Activated naive CD4-positive, alpha-beta T cell treated with anti-CD3 and anti-CD28 coated beads for 36 hours (primary cell): ENCODE measurements at places on chromosomes 5 and 9. TPM values are rescaled to one million over a fixed set of nuclear protein-coding genes. Genes with fewer than 3 reads are reported as not detected.

PCDH1 gene
- total RNA-seq: not detected

DNA sequence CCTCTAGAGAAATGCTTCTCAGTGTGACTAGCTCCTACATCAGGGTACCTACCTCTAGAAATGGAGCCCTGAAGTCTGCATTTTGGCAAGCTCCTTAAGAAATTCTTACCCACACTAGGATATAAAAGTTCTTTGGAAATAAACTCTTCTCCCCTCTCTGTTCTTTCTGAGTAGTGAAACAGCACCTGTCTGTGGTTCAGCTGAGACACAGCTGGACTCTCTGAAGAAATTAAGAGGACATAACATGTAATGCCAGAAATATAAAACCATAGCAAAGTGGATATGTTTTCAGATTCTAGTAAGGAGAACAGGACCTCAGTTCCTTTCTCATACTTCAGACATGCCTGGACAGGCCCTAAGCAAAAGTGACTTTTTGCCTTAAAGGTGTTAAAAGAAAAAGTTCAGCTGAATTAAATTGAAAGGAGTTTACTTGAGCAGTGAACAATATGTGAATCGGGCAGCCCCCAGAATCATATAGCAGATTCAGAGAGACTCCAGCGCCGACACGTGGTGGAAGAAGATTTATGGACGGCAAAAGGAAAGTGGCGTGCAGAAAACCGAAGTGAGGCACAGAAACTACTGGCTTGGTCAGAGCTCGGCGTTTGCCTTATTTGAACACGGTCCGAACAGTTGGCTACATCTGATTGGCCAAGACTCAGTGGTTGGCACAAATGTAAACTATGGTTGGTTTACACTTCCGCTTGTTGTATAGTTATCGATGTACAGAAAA, 64.5 kb downstream of the PRKACG start:
- H3K27me3 ChIP-seq: peaks cover 4% of the 10 kb centered on the region
- no peaks in the 10 kb centered on the region for H3K36me3 ChIP-seq
- peak; percentile 64 for DNase-seq
- peaks cover 40% of the 10 kb centered on the region for H3K4me1 ChIP-seq
- no peak overlapping the region for H3K4me3 ChIP-seq
- peak overlapping the region; percentile 7 for H3K27ac ChIP-seq

- no peak within 1 kb of the TSS for H3K27ac ChIP-seq
- H3K36me3 ChIP-seq: peaks cover 2% of the 10 kb centered on the region
- peak within 1 kb of the TSS; percentile 71 for H3K4me3 ChIP-seq
- DNase-seq: peak; percentile 43
- peaks cover 13% of the 10 kb centered on the region for H3K4me1 ChIP-seq
- peaks cover 62% of the 10 kb centered on the region for H3K27me3 ChIP-seq
These were observed at the start of gene GABRB2 for GRCh38 chr5:161546470-161547301. Gene GABRB2 (minus strand): TSS chr5:161546725. CDS start chr5:161546643, 82 bp downstream.

GRCh38 chr9:21465859-21466518, 16.1 kb downstream of the IFNE start:
- peaks cover 3% of the 10 kb centered on the region for H3K36me3 ChIP-seq
- H3K27ac ChIP-seq: no peak overlapping the region
- no peak overlapping the region for H3K4me3 ChIP-seq
- peaks cover 2% of the 10 kb centered on the region for H3K4me1 ChIP-seq
- H3K27me3 ChIP-seq: no peaks in the 10 kb centered on the region

- no peak overlapping the region for H3K27ac ChIP-seq
- no peaks in the 10 kb centered on the region for H3K36me3 ChIP-seq
- no peaks in the 10 kb centered on the region for H3K27me3 ChIP-seq
- H3K4me1 ChIP-seq: no peaks in the 10 kb centered on the region
- DNase-seq: no peak
These were observed 551.3 kb downstream of the TLE1 start for GRCh38 chr9:81137976-81138568.

GPSM1 gene
- 9.0 TPM for total RNA-seq

- H3K4me1 ChIP-seq: peaks cover 3% of the 10 kb centered on the region
- no peaks in the 10 kb centered on the region for H3K36me3 ChIP-seq
- peaks cover 6% of the 10 kb centered on the region for H3K27me3 ChIP-seq
- H3K4me3 ChIP-seq: peak overlapping the region; percentile 11
These were observed 168.6 kb downstream of the CARTPT start for GRCh38 chr5:71887680-71888079.

DNA sequence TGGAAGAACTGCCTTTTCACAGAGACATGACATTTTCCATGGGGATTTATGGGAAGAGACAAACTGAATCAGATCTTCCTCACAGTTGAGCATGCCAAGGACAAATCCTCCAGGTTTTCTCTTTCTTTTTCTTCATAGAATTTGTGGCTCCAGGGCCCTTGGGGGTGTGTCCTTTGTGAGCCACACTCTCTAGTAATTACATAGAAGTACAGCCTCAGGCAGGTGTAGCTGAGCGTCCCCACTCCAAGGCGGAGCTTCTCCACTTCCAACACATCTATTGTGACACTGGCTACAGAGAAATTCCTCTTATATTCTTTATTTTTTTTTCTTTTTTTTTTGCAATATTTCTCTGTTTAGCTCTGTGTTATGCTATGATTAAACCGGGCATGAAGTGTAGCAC, 420.5 kb upstream of the CD180 start:
- peaks cover 10% of the 10 kb centered on the region for H3K27me3 ChIP-seq
- H3K4me1 ChIP-seq: peaks cover 14% of the 10 kb centered on the region
- H3K27ac ChIP-seq: no peak overlapping the region
- DNase-seq: no peak
- H3K36me3 ChIP-seq: no peaks in the 10 kb centered on the region
- no peak overlapping the region for H3K4me3 ChIP-seq

- H3K27ac ChIP-seq: no peak overlapping the region
- H3K36me3 ChIP-seq: no peaks in the 10 kb centered on the region
- peaks cover 2% of the 10 kb centered on the region for H3K27me3 ChIP-seq
- no peaks in the 10 kb centered on the region for H3K4me1 ChIP-seq
- no peak overlapping the region for H3K4me3 ChIP-seq
These were observed 452.0 kb downstream of the ENC1 start for GRCh38 chr5:74188351-74189105.

DNA sequence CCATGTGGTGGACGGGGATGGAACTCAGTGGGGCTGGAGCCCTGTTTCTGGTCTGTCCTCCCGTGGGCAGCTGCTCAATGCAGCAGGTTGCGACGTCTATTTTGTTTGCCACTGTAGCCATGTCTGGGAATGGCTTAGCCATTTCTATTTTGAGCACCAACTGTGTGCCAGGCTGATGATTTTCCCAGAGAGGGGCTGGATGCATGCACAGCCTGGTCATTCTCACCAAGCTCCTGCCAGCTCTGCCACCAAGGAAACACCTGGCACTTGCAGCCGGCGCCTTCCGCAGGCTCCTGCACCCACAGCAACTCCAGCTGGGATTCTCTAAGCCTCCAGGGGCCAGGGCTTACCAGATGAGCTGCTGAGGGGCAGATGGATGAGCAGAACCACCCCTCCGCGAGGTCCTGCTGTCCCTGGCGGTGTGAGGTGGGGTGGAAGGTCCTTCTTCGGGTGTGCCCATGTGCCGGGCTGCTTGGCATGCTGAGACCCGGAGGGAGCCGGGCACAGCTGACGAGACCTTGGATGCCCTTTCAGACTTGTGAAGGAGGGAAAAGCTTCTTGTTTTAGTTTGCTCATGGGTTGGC, 151.2 kb downstream of the RXRA start:
- no peaks in the 10 kb centered on the region for H3K27me3 ChIP-seq
- no peak overlapping the region for H3K4me3 ChIP-seq
- H3K36me3 ChIP-seq: no peaks in the 10 kb centered on the region
- peaks cover 10% of the 10 kb centered on the region for H3K4me1 ChIP-seq
- DNase-seq: no peak
